GOT3 (cell line): ENCODE measurements at places on chromosomes 1 and 21.

- DNase-seq, result no peak
Measured at GRCh38 chr1:41338820-41339219, 22.4 kb upstream of the FOXO6 start.

DNA sequence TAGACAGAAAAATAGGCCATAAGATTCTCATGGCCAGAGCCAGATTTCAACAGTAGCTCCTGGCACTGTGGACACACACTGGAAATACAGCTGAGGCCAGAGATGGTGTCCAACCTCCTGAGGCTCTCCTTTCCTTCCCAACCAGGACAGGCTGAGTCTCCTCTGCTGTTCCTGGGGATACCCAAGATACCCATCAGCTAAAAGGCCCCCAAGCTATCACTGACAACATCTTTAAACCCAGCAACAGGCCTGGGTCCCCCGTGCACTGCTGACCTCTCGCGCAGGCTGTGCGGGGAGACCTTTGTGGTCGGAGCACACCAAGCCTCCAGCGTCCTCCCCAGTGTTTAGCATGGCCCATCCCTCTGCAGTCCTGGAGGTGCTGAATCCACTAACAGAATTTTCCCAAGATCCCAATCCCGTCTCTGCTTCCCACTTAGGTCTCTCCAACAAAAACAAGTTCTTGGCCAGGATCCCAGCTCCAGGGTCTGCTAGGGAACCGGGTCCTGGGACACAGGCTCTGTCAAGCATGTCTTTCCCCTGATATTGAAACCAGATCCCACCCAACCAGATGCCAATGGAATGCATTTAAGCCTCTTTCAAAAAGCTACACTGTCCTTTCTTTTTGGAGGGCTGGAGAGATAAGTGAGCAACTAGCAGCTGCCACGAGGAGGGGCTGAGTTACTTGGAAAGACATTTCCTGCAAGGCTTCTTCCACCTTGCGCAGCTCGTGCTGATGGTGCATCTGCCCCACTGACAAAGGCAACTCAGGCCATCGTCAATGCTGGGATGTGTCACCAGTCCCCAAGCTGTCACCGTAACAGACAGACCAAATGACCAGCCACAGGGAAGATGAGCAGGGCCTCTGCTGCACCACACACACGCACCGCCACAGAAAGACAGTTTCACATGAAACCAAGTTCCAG is 73.2 kb downstream of the BCAR3 start:
- DNase-seq, result no peak

- no peak for DNase-seq
Measured at GRCh38 chr1:202107801-202108731, 14.7 kb upstream of the GPR37L1 start.

DNA sequence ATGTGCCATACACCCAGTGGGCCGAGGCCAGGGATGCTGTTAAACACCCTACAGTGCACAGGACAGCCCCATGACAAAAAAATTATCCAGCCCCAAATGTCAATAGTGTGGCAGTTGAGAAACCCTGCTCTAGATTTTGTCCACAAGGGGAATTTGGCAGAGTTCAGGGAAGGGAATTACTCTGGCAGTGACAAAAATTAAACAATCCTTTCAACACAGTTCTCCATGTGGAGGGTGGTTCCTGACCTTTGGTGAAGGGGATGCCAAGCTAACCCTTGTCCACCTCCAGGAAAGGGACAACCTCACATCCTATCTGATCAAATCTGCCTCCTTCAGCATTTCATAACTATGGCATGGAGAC is 28.4 kb upstream of the CD84 start:
- no peak for DNase-seq

- no peak for DNase-seq
Measured at GRCh38 chr21:38800924-38801744, 4.6 kb upstream of the ETS2 start.

DNA sequence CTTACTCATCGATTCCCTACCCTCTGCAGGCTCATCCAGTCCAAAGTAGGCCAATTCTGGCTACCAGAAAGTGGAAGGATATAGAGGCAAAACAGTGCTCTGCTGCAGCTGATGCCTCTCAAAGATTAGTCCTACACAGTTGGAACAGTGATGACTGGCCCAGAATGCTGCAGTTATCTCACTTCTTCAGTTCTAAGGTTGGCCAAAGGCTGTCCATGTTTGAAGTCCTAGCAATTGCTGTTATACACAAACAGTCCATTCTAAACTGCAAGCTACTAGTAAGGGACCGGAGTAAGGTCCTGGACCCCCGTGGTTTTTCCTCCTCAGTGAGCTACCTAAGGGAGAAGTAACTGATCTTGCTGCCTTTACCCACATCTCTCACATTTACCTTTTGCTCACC is 129.1 kb upstream of the NRIP1 start:
- no peak for DNase-seq

DNA sequence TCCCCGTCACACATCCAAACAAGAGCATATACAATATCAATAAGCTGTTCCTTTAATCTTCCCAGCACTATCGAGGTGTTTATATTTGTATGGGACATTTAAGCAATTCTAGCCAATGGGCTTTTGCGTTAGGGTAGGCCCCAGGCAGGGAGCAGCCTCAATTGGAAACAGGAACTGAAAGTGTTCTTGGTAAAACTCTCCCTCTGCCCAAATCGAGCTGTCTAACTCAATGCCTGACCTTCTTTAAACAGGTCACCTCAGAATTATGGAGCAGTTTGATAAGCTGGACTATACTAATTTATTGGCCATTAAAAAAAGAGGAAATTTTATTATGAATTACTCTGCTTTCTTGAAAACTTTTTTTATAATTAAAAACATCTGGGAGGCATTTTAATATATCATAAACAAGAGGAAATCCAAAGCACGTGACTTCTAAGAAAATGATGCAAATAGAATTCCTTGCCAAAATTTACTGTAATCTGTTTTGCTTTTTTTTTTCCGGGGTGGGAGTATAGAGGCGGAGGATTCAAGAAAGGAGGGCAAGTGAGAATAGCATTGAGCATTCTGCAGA is 498.1 kb downstream of the LMO4 start:
- no peak for DNase-seq

DNA sequence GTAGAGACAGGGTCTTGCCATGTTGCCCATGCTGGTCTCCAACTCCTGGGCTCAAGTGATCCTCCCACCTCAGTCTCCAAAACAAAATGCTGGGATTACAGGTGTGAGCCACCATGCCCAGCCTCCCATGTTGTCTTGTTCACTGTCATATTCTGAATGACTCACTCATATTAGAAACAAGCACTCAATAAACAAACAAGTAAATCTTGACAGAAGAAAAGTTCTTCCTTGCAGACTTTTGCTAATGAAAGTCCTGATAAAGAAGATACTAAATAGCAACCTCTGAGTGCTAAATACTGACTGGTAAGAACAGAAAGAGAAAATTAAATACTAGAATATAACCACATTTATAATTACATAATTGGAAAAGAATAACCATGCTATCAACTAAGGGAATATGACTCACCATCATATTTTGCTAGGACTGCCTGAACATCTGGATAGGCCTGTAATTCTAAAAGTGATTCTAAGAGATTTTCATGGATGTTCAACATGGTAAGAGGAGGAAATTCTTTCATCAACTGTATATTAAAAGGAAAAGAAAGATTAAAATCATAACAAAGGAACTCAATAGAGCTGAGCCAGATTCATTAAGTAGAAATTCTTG is 37.3 kb downstream of the ST7L start:
- DNase-seq, result no peak

- no peak for DNase-seq
Measured at GRCh38 chr21:45374826-45375455, 30.0 kb upstream of the COL18A1 start.

DNA sequence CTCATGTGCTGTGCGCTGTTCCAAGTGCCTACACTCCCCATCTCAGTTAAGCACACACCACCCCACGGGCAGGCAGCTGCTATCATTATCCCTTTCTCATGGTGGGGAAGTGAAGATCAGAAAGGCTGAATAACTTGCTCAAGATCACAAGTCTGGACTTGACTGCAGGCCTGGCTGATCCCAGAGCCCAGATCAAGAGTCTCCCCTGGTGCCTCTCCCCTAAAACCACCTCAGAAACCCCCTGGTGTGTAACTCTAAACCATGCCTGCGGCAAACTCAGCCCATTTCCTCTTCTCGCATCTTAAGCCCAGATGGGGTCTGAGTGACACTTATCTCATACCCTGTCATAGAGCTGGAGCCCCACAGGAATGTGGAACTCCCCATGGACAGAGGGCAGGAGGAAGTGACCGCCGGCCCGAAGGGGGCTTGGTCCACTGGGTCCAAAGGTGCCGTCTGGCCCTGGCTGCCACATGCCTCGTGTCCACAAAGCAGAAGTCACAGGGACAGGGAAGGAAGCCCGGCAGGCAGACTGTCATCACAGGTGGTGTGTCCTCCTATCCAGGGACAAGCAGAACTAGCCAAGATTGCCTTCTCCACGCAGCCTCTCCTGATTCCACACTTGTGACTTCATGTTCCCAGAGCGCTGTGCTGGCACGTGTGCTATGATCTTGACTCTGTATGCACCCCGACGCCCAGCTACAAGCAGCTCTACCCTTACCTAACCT is 92.1 kb downstream of the SYF2 start:
- no peak for DNase-seq

DNA sequence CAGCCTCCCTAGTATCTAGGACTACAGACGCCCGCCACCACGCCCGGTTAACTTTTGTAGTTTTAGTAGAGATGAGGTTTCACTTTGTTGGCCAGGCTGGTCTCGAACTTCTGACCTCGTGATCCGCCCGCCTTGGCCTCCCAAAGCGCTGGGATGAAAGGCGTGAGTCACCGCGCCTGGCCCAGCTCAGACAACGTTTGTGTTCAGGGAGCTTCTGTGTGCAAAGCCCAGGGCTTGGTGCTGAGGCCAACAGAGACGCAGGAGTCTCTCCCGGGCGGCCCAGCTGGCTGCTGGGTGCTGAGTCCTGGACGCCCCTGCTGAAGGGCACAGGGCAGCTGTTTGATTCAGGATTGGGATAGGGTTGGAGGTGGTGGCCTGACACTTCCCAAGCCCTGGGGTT is 3.0 kb downstream of the PRKCZ start:
- DNase-seq, result no peak

GRCh38 chr1:245677461-245678240 is 522.9 kb downstream of the KIF26B start:
- no peak for DNase-seq

DNA sequence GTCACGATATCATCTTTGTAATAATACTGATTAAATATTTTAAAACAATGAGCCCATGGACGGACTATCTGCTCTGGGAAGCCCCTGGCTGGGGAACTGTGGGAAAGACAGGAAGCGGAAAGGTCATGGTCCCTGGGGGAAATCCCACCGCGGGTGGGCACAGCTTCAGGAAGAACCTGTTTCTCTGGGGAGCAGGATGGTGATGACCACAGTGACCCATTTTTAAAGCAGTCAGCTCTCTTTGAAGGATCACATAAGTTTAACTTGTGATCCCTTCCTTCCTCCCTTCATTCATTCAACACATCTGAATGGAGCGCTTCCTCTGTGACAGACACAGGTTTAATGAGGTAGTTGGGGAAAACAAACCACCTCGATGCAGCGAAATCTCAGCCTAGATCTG is 73.0 kb downstream of the DHRS3 start:
- DNase-seq, result no peak

DNA sequence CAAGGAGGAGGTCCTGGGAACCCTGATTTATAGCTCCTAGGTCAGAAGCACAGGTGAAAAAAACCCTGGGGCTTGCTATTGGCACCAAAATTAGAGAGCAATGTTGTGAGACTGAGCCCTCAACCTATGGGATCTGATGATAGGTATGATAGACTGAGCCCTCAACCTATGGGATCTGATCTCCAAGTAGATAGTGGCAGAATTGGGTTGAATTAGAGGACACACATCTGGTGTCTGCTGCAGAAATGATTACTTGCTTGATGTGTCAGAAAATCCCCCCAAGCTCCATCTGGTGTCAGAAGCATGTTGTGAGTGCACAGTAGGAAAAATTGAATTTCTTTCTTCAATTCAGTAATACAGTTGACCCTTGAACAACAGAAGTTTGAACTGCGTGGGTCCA is 62.4 kb downstream of the MAP3K21 start:
- no peak for DNase-seq

GRCh38 chr1:213689260-213689659 is 298.5 kb upstream of the PROX1 start:
- no peak for DNase-seq

DNA sequence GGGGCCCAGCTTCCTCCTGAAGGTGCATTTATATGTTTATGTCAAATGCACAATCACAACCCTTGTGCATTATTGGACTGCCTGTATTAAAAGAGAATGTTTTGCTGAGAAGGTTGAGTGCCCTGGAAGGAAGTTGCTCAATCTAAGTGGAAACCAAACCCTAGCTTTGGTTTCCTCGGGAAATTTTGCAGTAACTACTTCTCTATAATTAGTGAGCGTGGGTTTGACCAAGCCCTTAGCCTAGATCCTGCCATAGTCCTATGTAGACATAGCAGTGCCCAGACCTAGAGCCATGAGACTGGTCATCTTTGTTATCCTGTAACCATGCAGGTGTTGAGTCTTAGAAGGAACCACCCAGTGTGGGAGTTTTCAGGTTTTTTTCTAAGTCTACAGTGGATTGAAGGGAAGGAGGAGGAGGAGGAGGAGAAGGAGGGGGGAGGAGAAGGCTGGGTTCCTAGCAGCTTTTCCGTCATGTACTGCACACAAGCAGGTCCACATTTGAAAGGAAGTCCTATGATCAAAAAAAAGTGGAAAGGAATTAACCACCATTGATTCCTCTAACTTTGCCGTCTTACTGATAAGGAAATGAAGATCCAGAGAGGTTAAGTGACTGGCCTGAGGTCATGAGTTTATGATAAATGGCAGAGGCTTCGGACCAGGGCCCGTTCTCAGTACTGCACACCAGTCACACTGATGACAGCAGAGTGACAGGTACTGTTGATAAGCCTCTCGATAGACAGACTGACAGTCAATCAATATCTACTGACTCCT is 72.2 kb upstream of the LYST start:
- DNase-seq, result no peak

- no peak for DNase-seq
Measured at GRCh38 chr1:211261229-211261628, 2.1 kb downstream of the RCOR3 start.

DNA sequence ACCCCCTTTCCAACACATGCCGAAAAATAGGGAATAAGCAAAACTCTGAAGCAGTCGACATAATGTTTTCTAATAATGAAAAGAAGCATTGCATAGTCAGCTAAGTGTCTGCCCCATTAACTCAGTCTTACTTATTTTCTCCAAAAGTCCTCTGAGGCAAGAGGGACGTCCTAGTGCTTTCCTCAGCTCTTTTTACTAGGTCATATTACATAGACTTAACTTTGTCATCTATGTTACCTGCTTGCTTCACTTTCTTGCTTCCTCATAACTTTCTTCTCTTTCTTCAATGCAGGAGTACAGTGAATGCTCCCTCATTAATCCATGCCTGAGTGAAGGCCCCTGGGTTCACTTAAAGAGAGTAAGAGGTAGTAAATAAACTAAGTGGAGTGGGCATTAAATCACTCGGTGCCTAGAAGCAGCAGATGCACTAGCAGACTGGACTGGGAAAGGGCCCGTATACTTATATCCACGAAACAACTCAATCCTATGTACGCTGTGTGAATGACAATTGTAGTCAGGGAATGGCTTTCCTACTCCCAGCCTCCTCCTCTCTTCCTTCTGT is 210.5 kb upstream of the SPAG17 start:
- no peak for DNase-seq
